RPMI7951 (cell line): ENCODE measurements at places on chromosomes 7 and 10. TPM values are rescaled to one million over a fixed set of nuclear protein-coding genes. Genes with fewer than 3 reads are reported as not detected.
A peak's percentile ranks its signal among the peaks of the same experiment; 100 is the strongest.

ASAH2 gene
- 0.39 and 0.84 TPM in 2 replicates for total RNA-seq

- DNase-seq = no peak
Measured at GRCh38 chr7:93562106-93562505, 12.4 kb downstream of the CALCR start.

DNA sequence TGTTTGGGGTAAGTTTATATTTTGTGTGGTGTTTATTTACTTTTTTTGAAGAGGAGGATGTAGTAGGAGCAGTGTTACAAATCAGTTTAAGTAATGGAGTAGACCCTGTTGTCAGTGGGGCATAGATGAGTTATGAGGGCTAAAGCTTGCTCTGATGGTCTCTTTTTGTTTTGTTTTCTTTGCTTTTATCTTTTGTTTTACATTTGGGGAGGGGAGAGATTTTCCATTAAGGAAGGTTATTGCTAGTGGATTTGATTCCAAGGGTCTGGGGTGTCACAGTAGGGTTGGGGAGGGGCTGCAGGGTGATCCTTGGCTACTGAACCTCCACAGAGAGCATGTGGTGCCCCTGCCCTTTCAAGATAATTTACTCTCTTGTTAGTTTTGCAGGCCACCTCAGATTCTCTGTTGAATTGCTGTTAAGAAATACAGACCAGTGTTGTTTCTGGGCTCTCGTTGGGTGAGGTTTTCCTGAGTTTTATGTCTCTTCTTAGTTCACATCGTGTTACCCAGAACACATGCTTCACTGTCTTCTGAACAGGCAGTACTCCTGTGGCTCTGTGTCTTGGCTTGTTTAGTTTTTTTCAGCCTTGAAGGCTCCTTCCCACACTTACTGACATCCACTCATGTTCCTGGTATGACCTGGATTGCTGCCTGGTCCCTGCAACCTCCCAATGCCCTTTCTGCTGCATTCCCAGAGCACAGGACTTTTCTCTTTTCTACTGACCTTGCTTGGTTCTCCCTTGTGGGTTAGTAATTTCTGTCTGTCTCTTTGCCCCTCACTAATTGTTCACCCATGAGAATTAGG lies 4.2 kb downstream of the KIFBP start:
- DNase-seq = peak; percentile 69

SORCS1 gene
- under 0.01 and 0.10 TPM in 2 replicates for total RNA-seq

DNA sequence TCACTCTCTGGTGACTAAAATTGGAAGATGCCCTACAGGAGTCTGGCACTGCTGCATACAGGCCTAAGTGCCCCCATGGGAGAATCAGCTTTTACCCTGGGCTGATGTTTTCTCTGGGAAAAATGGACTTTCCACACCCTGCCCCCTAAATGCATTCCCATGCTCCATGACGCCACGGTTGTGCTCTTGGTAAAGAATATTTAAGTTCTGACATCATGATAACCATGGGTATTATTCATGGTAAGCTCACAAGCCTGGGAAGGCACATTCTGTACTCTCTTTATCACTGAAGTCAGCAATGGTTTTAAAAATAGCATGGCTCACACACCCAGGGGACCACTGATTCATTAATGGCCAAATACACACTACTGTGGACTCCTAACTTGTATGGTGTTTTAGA lies 43.4 kb downstream of the HIPK2 start:
- peak; percentile 59 for DNase-seq

DNA sequence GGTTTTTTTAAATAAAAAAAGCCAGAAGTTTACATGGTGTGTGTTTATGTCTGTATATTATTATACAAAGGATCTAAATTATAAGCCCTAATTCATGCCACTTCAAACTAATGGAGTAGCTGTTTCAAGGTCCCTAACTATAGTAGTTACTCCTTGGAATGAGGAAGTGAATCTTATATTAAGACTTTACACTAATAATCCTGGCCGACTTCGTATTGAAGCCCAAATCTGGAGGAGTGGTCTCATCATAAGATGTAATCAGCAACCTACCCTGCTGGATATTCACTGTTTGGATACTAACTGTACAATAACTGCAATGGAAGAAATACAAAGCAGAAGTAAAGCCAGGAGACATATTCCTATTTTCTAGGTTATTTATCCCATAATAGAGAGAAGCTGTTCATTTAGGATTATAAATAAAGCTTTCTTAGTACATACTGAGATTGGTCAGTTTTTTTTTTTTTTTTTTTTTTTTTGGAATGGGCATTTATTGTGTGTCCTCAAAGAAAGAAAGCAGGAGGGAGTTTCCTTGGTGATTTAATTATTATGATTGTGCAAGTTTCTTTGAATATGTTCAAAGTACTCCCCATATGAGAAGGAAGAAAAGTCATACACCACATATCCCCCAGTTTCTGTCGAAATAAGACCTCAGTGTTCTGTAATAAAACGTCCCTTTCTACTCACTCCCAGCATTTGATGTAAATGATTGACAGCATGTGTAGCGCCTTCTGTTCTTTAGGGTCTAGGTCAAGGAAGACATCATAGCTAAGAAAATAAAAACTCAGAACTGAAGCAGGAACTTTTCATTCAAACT lies 397.8 kb downstream of the EXOC4 start:
- no peak for DNase-seq

LIPF gene
- total RNA-seq = not detected in 2 replicates

GRCh38 chr10:26780793-26781601 lies 79.8 kb downstream of the ABI1 start:
- peak; percentile 98 for DNase-seq

DNA sequence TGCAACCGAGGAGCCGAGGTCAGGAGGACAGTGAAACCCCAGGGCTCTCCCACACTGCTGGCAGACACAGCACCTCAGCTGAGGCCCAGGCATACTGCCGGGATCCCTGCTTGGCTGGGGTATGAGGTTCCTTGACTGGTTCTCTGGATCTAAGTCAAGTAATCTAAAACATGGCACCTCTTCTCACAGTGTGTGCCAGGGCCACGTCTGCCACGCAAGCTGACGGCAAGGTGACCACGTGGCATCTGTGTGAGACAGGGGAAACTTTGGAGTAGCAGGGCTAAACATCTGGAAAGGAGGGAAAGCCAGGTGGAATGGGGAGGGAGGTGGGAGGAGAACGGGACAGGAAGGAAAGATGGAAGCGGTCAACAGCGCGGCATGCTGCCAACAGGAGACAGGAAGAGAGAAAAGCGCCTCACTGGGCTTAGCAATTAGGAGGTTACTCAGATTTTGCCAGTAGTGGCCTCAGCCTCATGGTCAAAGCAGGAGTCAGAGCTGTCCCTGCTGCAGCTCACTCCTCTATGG lies 103.7 kb downstream of the CXCL12 start:
- DNase-seq = peak; percentile 75

GRCh38 chr7:13603661-13604060 lies 385.8 kb downstream of the ETV1 start:
- DNase-seq = no peak

ADAMTS14 gene
- 10.1 and 11.0 TPM in 2 replicates for total RNA-seq

DNA sequence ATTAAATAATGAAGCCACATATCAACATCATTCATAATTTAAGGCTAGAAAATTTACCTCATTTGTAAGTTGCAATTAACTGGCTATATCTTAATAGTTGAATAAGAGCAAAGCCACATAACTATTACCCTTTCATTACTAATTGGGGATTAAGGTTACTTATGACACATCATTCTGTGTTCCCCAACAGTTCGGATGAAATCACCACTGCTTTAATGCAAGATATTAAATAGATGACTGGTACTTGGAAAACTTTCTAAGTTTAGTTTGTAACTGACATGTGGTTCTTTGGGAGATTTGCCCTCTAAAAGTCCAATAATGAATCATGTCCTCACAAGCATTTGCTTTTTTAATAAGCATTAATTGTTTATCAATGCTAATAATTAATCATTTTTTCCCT lies 109.1 kb downstream of the MTERF1 start:
- no peak for DNase-seq

DNA sequence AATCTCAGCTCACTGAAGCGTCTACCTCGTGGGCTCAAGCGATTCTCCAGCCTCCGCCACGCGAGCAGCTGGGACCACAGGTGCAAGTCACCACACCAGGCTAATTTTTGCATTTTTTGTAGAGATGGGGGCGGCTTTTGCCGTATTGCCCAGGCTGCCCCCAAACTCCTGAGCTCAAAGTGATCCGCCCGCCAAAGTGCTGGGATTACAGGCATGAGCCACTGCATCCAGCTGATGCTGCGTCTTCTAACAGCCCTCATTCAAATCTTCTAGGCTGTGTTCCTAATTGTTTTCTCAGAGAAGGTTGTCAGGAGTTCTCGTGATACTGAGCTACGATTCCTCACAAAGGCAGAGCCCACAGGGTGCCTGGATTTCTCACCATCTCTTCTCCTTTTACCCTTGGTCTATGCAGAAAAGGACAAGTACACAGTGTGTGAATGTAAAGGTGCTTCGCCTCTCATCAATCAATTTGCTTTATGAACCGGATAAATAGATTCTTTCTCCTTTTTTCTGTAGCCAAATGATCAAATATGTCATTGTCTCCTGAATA lies 247.3 kb upstream of the PTN start:
- DNase-seq = no peak

DNA sequence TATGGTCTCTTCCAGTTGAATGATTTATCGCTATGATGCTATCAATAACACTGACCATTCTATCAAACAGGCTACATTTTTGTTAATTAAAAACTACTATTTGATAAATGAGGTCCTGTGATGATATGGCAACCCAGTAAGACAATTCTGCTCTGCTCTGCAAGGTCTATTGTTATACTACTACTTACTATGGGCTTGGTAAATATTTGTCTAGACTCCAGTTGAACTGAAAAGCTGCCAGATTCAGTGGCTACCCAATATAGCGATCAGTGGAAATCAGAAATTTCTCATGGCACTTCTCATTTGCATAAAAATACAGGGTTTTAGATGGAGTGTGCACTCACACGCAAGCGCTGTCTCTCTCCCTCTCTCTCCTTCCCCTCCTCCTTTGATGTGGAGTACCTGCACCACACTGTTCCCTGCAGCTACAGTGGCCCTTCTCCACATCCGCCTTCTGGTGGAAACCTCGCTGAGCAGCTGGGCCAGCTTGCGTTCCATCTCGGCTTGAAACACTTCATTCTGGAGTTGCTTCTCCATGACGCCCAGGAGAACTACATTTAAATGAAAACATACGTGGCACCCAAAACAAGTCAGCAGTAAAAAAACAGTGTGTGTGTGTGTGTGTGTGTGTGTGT lies 77.9 kb downstream of the KIAA1549 start:
- peak; percentile 70 for DNase-seq

- DNase-seq = peak; percentile 57
Measured at GRCh38 chr7:31890766-31891165, 179.4 kb downstream of the PDE1C start.

FOXI2 gene
- not detected in 2 replicates for total RNA-seq

JCAD gene
- total RNA-seq = 0.49 and 1.2 TPM in 2 replicates

DNA sequence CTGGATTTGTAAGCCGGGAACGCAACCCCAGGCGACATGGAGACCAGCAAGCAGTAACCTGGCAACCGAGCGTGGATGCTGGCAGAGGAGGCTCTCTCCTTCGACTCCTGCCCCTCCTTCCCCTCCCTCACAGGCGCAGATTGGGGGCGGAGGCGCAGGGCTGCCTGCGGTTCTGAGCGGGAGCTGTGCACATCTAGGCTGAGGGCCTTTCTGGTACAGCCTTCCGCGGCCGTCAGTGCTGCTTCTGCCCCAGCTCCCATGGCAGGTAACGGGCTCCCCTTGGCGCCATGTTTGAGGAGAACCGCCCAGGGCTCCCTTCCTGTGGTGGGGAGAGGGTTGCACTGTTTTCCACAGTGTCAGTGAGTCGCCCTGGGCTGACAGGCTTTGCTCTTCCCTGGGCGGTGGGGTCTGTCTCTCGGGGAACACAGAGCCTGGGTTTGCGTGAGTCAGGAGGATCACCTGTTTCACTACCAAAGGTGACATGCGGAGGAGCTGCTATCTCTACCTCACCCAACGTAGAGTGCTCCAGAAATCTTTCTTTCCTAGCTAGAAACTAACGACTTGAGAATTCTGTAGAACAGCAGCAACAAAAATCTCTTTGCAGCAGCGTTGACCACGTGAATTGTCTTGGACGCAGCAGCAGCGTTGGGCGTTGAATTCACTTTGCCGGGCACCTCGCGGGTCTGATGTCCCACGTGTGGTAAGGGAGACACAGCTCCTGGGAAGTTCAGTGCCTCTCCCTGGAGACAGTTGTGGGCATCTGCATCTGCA lies 154.8 kb upstream of the COBL start:
- DNase-seq = no peak

- no peak for DNase-seq
Measured at GRCh38 chr7:34187798-34188307, 282.5 kb downstream of the BMPER start.

DNA sequence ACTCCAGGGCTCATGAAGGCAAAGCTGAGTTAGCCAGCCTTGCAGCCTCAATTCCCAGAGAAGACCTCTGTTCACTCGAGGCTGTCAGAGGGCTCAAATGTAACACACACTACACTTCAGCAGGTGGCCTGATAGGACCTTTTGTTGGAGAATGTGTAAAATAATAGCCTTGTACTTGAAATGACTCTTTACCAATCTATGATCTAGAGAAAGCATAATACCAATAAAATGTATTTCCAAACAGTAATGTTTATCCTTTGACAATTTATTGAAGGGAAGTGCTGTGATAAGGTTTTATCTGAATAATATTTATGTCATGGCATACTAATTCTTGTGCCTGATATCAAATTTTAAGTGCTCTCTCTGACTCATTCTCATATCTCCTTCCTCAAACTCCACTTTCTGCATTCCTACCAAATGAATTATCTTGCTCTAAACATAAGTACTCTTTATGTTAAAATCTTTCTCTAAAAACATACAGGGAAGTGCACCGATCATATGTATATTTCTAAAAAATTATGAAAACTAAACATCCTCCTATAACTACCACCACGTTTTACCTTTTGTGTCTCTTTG lies 20.9 kb downstream of the CYP3A7 start:
- DNase-seq = no peak

VWDE gene
- not detected in 2 replicates for total RNA-seq

DNA sequence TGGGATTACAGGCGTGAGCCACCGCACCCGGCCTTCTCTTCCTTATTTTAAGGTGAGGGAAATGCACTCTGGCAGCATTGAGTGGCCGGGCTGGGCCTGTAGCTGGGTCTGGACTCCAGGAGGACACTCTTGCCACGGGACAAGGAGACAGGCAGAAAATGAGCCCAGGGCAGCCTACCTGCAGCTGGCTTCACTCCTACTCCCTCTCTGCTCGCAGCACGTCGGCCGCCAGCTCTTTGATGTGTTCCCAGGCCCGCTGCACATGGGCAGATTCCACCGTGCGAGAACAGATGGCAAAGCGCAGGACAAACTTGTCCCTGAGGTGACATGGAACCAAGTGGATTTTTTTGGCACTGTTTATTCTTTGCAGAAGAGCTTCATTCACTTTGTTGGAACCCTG lies 12.9 kb upstream of the FIGNL1 start:
- no peak for DNase-seq

GRCh38 chr10:90751107-90751997 lies 106.5 kb downstream of the HTR7 start:
- peak; percentile 44 for DNase-seq
